ENCODE measurements at places on chromosomes 6 and 20.

- no peak for DNase-seq
Observed at GRCh38 chr6:84512391-84512790, 252.0 kb downstream of the TBX18 start.

DNA sequence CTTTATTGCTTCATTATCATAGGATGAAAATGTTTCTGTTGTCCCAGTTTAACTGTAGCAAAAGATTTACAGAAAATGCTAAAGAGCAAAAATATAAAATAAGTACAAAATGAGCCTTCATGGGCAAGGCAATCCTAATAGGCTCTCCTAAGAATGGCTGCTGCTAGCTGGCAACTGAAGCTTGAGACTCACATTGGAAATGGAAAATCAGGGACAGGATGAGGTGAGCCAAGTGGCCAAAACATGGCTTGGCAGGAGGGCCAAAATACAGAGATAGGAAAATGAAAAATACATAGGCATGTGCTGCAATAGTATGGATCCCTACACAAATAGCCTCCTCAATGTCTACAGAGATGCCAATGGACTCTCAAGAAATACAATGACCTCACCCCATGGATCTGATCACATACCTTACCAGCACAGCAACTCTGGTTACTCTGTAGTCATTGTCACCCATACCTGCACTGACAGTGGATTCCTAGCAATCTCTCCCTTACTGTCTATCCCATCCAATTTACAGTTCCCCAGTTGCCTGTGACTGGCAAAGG lies 105.4 kb downstream of the DST start:
- no peak for DNase-seq

DNA sequence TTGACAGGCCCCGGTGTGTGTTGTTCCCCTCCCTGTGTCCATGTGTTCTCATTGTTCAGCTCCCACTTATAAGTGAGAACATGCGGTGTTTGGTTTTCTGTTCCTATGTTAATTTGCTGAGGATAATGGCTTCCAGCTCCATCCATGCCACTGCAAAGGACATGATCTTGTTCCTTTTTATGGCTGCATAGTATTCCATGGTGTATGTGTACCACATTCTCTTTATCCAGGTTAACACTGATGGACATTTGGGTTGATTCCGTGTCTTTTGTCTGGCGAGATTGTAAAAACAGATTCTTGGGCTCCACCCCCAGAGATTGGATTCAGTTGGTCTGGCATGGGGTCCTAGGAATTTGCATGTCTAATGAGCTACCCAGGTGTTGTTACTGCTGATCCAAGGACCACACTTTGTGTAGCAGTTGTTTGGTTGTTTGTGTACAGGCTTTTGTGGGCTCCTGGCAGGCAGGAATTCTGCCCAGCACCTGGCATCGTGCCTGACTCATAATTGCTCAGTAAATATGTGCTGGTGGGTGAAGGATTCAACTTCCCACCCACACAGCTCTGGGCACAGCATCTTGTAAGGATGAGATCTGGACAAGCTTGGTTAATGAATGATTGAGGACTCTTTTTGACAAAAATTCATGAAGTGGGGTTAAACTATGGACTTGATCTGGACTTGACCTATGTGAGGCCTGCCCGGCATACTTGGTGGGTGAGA lies 5.2 kb downstream of the TOX2 start:
- no peak for DNase-seq

DNA sequence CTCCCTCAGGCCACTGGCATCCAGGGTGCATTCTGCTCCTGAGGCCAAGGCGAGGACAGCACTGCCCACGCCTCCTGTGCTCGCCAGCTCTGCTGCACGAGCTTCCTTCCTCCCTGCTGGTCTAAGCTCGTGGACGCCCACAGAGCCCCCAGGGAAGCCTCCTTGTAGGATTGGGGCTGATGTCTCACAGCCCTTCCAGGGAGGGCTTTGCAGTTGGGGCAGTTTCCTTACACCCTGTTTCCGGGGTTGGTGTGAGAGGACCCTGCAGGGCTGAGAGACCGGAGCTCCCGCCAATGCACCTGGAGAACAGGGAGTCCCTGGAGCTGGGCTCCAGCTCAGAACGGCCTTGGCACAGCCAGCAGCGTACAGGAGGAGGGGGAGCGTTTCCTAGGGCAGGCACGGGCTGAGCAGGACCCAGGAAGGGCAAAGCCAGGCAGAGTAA lies 172.4 kb upstream of the PDE10A start:
- peak; percentile 49 for DNase-seq

GRCh38 chr20:38728911-38729642 lies 4.8 kb downstream of the SLC32A1 start:
- DNase-seq = no peak

- DNase-seq = no peak
Observed at GRCh38 chr6:19413323-19413722, 423.8 kb upstream of the ID4 start.

DNA sequence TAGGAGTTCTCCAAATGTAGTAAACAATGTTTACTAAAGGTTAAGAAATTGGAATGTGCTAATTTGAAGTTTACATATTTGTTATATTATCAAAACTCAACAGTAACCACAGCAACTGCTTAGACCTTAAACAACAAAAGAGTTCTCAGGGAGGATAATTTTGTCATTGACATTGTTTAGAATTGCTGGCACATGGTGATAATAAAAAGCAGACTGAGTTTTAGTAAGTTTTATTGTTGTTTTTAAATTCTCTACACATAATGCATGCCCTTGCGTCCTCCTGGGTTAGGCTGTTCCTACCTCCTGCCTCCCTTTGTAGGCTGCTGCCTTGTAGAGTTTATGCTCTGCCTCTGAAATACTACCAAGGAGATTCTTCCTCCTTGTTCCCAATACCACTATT lies 28.7 kb downstream of the LAMA4 start:
- DNase-seq = no peak

- no peak for DNase-seq
Observed at GRCh38 chr20:24730750-24731149, 218.3 kb upstream of the CST7 start.

GRCh38 chr20:58692579-58693225 lies at the start of gene NPEPL1:
TSS of gene NPEPL1 (plus strand) at chr20:58692800. CDS start at chr20:58692901, 101 bp downstream.
- peak; percentile 79 for DNase-seq

- DNase-seq = no peak
Observed at GRCh38 chr6:29933955-29934354, 8.4 kb upstream of the HLA-A start.

- DNase-seq = peak; percentile 62
Observed at GRCh38 chr20:325889-326644, 715 bp downstream of the SOX12 start.

DNA sequence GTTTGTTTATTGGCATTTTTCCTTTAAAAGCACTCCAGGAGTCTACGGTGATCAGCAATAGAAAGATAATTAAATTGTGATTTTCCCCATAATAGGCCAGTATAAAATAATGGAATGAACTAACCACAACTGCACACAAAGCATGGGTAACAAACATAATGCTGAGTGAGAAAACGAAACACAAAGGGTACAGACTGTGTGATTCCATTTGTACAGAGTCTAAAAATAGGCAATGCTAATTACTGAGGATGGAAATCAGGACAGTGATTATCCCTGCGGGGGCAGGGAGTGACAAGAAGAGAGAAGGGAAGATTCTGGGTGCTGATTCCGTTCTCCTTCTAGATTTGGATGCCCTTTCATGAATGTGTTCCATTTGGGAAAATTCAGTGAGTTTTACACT lies 478.1 kb downstream of the PREX1 start:
- DNase-seq = no peak

DNA sequence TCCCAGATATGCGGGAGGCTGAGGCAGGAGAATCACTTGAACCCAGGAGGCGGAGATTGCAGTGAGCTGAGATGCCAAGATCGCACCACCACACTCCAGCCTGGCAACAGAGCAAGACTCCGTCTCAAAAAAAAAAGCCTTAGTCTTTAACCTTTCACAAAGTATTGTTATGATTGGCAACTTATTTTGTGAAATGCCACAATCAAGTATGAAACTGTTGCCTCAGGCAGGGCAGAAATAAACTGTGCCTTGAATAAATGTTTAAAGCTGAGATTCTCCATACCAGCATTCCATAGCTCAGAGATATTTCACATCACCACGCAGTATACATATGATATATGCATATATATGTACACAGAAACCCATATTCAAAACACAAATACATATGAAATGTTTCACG lies 120.1 kb upstream of the CCDC28A start:
- DNase-seq = no peak

GRCh38 chr6:112936504-112936903 lies 589.4 kb downstream of the RFPL4B start:
- no peak for DNase-seq

Data from body of pancreas (tissue), 4 donors.